ENCODE measurements at places on chromosomes 4 and X. TPM values are rescaled to one million over a fixed set of nuclear protein-coding genes. Genes with fewer than 3 reads are reported as not detected.

DNA sequence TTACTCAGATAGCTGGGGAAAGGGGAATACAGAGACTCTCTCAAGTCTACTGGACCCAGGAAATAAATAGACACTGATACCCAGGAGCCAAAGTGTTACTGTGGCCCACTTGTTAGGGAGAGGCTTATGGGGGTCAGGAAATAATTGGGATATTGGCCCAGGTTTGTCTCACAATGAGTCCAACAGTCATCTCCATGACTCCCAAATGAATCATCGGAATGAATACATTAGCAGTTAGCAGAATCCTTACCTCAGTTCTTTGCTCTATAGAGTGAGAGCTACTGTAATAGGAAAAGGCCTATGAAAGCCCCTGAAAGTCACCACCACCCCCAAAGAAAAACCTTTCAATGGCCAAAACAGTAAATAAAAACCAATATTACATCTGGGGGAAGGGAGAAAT, 42.4 kb upstream of the ARHGEF6 start:
- H3K4me1 ChIP-seq, result no peaks in the 10 kb centered on the region
- no peak overlapping the region for H3K4me3 ChIP-seq
- H3K36me3 ChIP-seq, result no peaks in the 10 kb centered on the region

- no peaks in the 10 kb centered on the region for H3K27me3 ChIP-seq
- no peaks in the 10 kb centered on the region for H3K36me3 ChIP-seq
- H3K27ac ChIP-seq, result no peak overlapping the region
These were observed 41.9 kb downstream of the F11 start for GRCh38 chr4:186307916-186308315.

DNA sequence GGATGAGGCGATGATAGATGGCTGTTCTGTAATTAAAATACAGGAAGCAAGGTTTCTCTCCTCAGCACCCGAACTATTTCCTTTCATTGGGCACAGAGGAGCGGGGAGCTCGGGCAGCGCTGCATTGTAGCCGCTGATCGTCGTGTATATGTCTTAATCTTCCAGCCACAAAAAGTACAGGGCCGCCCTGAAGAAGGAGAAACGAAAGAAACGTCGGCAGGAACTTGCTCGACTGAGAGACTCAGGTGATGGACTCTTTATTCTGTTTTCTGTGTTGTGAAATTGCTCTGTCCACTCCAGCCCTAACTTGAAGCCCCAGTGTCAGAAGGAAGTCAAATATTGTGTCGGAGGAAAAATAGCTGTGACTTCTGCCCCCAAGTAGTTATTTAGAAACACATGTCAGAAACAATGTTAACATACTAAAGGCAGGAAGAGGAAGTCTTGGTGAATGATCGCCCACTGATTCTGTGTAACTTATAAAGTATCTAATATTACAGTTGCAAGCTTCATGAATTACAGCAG, 546 bp downstream of the ZRSR2 start:
- H3K4me1 ChIP-seq, result peaks cover 2% of the 10 kb centered on the region
- no peaks in the 10 kb centered on the region for H3K36me3 ChIP-seq
- H3K27me3 ChIP-seq, result no peaks in the 10 kb centered on the region
- H3K4me3 ChIP-seq, result peak overlapping the region; percentile 89

- H3K36me3 ChIP-seq, result no peaks in the 10 kb centered on the region
- no peaks in the 10 kb centered on the region for H3K4me1 ChIP-seq
- no peak overlapping the region for H3K27ac ChIP-seq
- H3K27me3 ChIP-seq, result no peaks in the 10 kb centered on the region
- H3K4me3 ChIP-seq, result no peak overlapping the region
- no peak for DNase-seq
These were observed 1537.0 kb downstream of the C4orf33 start for GRCh38 chr4:130632731-130633604.

DNA sequence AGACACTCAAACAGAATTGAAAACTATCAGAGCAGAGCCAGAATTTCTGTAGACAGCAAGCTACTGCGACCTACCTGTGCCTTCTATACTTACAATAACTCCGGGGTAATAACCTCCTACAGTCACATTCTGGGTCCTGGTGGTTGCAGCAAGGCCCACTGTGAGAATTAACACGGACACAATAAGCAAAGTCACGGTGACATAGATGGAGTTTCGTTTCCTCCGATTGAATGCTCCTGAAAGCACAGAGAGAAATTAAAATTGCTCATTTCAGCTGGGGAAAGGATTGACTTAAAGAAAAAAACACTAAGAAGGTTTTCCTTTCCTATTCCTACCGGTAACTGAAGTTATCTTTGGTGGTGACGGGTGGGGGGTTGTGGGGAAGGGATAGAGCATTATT, 7.0 kb downstream of the TMEM255A start:
- H3K4me3 ChIP-seq, result no peak overlapping the region
- H3K27ac ChIP-seq, result no peak overlapping the region
- H3K4me1 ChIP-seq, result no peaks in the 10 kb centered on the region
- no peaks in the 10 kb centered on the region for H3K36me3 ChIP-seq
- peaks cover 27% of the 10 kb centered on the region for H3K27me3 ChIP-seq

The TRIM61 gene
- total RNA-seq, result 0.54 TPM

GRCh38 chrX:150857453-150857852, 41.0 kb downstream of the CD99L2 start:
- no peak for DNase-seq
- no peaks in the 10 kb centered on the region for H3K27me3 ChIP-seq
- no peak overlapping the region for H3K27ac ChIP-seq

GRCh38 chr4:47531954-47532321, 46.9 kb downstream of the ATP10D start:
- H3K4me1 ChIP-seq, result no peaks in the 10 kb centered on the region
- DNase-seq, result no peak
- peak overlapping the region; percentile 13 for H3K27ac ChIP-seq
- no peak overlapping the region for H3K4me3 ChIP-seq
- no peaks in the 10 kb centered on the region for H3K27me3 ChIP-seq

GRCh38 chr4:183284965-183285364, 35.1 kb downstream of the CLDN22 start:
- no peaks in the 10 kb centered on the region for H3K27me3 ChIP-seq
- H3K27ac ChIP-seq, result no peak overlapping the region
- peaks cover 3% of the 10 kb centered on the region for H3K4me1 ChIP-seq
- H3K36me3 ChIP-seq, result peaks cover 6% of the 10 kb centered on the region

DNA sequence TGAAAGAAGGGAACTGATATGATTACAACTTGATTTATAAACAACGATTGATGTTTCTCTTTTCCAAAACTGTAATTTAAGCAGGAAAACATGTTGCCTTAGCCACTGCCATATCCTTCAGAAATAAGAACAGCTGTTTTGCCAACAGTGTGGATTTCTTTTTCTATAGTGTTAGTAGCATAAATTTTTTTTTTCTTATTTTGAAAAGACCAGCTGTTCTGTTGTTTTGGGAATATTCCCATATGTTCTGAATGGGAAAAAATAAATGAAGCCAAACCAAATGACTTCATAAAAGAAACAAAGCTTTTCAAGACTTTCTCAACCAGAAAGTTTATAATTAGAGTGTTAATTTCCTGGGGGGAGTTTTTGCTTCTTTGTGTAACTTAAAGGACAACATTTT, 83.9 kb upstream of the ARHGAP24 start:
- no peaks in the 10 kb centered on the region for H3K36me3 ChIP-seq
- no peaks in the 10 kb centered on the region for H3K4me1 ChIP-seq
- H3K27ac ChIP-seq, result no peak overlapping the region
- no peaks in the 10 kb centered on the region for H3K27me3 ChIP-seq

The NFXL1 gene
- total RNA-seq, result 16.0 TPM

DNA sequence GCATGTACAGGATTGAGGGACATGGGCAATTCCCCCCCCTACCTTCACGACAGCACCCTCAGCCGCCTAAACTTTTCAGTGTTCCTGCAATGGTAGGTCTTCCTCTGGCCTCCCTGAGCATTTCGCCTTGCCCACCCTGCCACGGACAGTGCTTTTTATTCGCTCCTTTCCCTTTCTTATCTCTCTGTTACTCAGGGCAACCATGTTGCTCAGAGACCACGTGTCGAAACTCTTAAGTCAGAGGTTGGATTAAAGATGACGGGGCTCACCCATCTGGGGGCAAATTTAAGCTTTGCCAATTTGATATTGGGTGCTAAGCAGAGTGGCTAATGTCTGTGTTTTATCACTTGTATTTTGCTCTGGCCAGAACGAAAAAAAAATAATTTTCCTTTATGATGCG, 20.4 kb downstream of the TENM3 start:
- DNase-seq, result no peak
- H3K27ac ChIP-seq, result no peak overlapping the region
- H3K4me3 ChIP-seq, result no peak overlapping the region
- H3K36me3 ChIP-seq, result no peaks in the 10 kb centered on the region
- no peaks in the 10 kb centered on the region for H3K27me3 ChIP-seq

The COX7B2 gene
- not detected for total RNA-seq

The ERCC6L gene
- 0.16 TPM for total RNA-seq

- H3K4me1 ChIP-seq, result no peaks in the 10 kb centered on the region
- peak overlapping the region; percentile 43 for H3K4me3 ChIP-seq
- no peaks in the 10 kb centered on the region for H3K36me3 ChIP-seq
- no peaks in the 10 kb centered on the region for H3K27me3 ChIP-seq
- DNase-seq, result peak; percentile 89
- peak overlapping the region; percentile 67 for H3K27ac ChIP-seq
These were observed 97.0 kb upstream of the STOX2 start for GRCh38 chr4:183808097-183808456.

- no peak overlapping the region for H3K27ac ChIP-seq
- H3K36me3 ChIP-seq, result no peaks in the 10 kb centered on the region
- H3K27me3 ChIP-seq, result no peaks in the 10 kb centered on the region
- DNase-seq, result no peak
- H3K4me3 ChIP-seq, result no peak overlapping the region
- no peaks in the 10 kb centered on the region for H3K4me1 ChIP-seq
These were observed 144.6 kb upstream of the ARHGEF9 start for GRCh38 chrX:63929608-63930007.

GRCh38 chr4:154132406-154132805, 343.5 kb upstream of the SFRP2 start:
- no peaks in the 10 kb centered on the region for H3K36me3 ChIP-seq
- no peaks in the 10 kb centered on the region for H3K27me3 ChIP-seq
- H3K4me3 ChIP-seq, result no peak overlapping the region
- no peak for DNase-seq

DNA sequence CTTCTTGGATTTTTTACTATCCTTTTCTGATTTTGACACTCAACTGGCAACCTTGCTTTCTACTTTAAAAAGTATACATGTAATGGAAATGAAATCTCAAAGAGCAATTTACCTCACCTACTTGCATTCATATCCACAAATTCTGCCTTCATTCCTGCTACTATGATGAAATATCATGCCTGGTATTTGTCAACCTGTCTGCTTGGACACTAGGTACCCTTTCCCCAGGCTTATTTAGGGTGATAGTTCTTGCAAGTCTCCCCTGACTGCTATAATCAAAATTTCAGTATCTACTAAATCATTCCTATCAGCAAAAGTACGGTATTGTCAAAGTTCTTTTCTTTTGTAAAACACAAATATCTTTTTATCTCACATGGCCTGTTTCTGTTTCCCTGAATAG, 503.0 kb downstream of the GABRG1 start:
- no peak for DNase-seq
- H3K36me3 ChIP-seq, result no peaks in the 10 kb centered on the region
- H3K27ac ChIP-seq, result no peak overlapping the region
- H3K4me3 ChIP-seq, result no peak overlapping the region
- H3K27me3 ChIP-seq, result no peaks in the 10 kb centered on the region
- H3K4me1 ChIP-seq, result no peaks in the 10 kb centered on the region

- no peaks in the 10 kb centered on the region for H3K4me1 ChIP-seq
- H3K4me3 ChIP-seq, result peak overlapping the region; percentile 82
- no peak overlapping the region for H3K27ac ChIP-seq
- no peaks in the 10 kb centered on the region for H3K36me3 ChIP-seq
These were observed 652 bp downstream of the COL25A1 start for GRCh38 chr4:109301651-109302360.

DNA sequence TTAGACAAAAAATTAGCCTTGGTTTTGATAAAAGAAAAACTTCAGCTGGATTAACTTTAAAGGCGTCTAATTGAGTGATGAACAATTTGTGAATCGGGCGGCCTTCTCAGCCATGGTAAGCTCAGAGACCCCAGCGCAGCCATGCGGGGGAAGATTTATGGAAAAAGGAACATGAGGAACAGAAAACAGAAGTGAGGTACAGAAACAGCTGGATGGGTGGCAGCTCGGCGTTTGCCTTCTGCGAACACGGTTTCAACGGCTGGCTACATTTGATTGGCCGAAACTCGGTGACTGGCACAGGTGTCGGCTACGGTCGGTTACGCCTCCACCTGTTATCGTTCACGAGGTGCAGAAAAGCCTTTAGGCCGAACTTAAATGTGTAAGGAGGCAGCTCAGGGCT, 401.4 kb upstream of the FAT1 start:
- H3K27me3 ChIP-seq, result no peaks in the 10 kb centered on the region
- DNase-seq, result no peak
- no peak overlapping the region for H3K27ac ChIP-seq
- no peak overlapping the region for H3K4me3 ChIP-seq
- no peaks in the 10 kb centered on the region for H3K36me3 ChIP-seq
- no peaks in the 10 kb centered on the region for H3K4me1 ChIP-seq

DNA sequence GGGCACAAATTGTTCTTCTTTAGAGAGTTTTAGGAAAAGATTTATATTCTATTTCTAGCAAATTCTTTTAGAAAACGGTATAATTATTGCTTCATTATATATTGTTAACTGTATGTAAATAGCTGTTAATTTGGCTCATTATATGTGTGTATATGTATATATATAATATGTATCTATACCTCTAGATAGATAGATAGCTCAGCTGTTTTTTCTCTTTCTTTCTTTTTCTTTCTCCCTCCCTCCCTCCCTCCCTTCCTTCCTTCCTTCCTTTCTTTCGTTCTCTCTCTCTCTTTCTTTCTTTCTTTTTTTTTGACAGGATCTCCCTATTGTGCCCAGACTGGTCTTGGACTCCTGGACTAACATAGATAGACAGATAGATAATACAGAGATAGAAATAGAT, 1538.8 kb downstream of the PCDH7 start:
- no peak overlapping the region for H3K27ac ChIP-seq
- H3K36me3 ChIP-seq, result no peaks in the 10 kb centered on the region
- H3K27me3 ChIP-seq, result no peaks in the 10 kb centered on the region
- no peak overlapping the region for H3K4me3 ChIP-seq
- no peaks in the 10 kb centered on the region for H3K4me1 ChIP-seq

GRCh38 chr4:153082322-153083301, 121.6 kb upstream of the TRIM2 start:
- DNase-seq, result no peak
- no peak overlapping the region for H3K4me3 ChIP-seq
- H3K36me3 ChIP-seq, result no peaks in the 10 kb centered on the region
- H3K27me3 ChIP-seq, result no peaks in the 10 kb centered on the region
- no peaks in the 10 kb centered on the region for H3K4me1 ChIP-seq
- no peak overlapping the region for H3K27ac ChIP-seq

DNA sequence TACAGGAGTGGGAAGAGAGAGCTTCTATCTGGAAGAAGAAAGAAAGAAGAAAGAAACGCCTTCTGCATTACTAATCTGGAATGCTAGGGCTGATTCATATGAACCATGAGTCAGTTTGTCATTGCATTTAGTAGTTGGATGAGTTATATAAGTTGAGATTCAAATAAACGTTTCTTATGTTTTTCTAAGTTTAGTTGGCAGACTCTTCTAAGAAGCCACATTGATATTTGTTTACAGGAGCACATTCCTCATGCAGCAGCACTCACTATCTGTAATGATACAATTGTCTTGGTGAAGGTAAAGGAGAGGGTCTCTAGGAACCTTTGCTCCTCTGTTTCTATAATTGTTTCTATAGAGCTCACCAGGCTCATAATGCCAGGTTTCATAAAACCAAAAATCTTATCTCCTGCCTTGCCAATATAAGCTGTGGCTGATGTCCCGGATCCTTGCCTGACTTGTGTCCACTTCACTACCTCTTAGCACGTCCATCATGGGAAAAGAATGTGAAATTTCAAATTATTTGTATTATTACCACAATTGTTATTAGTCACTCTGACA, 39.5 kb downstream of the HOPX start:
- H3K4me3 ChIP-seq, result no peak overlapping the region
- H3K4me1 ChIP-seq, result no peaks in the 10 kb centered on the region
- no peak overlapping the region for H3K27ac ChIP-seq
- DNase-seq, result no peak

All from kidney (tissue), 22 donors.